ENCODE measurements at places on chromosomes 11 and 22.

DNA sequence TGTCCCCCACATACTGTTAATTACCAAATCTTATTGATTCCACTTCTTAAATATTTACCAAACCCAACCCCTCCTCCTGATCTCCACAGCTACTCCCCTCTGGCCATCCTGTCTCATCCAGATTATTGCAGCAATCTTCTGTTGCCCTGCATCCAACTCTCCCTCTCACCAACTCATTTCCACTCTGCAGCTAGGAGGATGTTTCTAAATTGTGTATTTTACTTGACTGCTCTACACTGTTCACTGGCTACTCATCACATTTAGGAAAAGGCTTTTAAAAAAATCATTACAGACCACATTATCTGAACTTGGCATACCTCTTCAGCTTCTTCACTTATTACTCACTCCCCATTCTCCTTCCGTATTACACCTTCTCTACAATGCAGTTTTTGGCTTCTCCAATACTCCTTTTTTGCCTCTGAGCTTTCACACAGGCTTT is 117.9 kb downstream of the ATG16L2 start:
- DNase-seq, result no peak

GRCh38 chr11:72347691-72348090 is 86.6 kb downstream of the CLPB start:
- no peak for DNase-seq

DNA sequence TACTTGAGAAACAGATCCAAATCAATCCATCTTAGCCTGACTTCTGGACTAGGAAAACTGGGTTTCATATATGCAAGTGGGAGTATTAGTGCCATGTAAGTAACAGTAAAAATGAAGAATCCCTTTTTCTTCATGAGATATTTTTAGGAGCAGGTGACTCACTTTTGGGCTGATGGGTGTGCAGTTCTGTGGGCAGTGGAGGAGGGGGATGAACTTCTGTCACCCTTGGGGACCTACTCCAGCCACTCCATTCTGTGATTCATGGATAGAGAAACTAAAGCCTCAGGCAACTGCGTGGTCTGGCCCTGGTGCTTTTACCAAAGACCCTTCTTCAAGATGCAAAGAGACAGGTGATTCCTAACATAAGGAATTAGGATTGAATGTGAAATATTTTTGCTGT is 208.6 kb upstream of the NARS2 start:
- DNase-seq, result no peak

GRCh38 chr11:103257360-103257759 is 148.1 kb downstream of the DYNC2H1 start:
- DNase-seq, result no peak

DNA sequence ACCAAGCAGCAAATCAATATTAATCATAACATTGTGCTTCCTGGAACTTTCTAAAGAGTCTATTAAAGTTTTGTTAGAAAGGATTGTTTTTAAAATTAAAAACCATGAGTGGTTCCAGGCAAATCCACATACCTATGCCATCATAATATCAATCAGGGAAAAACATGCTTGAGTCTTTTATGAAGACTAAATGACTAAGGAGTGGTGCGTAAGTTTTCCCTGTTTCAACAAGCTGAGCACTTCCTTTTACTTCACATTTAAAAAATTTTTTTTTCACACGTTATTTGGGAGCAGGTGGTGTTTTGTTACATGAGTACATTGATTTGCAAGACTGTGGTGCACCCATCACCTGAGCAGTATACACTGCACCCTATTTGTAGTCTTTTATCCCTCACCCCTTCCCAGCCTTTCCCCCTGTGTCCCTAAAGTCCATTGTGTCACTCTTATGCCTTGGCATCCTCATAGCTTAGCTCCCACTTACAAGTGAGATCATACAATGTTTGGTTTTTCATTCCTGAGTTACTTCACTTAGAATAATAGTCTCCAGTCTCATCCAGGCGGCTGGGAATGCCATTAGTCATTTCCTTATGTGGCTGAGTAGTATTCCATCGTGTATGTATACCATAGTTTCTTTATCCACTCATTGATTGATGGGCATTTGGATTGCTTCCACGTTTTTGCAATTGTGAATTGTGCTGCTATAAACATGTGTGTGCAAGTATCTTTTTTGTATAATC is 1190.3 kb upstream of the RAG2 start:
- DNase-seq, result no peak

GRCh38 chr11:14638561-14638960 is 5.0 kb upstream of the PDE3B start:
- DNase-seq, result no peak

GRCh38 chr11:71071736-71072509 is 180.5 kb downstream of the SHANK2 start:
- DNase-seq, result no peak

- no peak for DNase-seq
Measured at GRCh38 chr11:119316016-119316728, 758 bp downstream of the MCAM start.

DNA sequence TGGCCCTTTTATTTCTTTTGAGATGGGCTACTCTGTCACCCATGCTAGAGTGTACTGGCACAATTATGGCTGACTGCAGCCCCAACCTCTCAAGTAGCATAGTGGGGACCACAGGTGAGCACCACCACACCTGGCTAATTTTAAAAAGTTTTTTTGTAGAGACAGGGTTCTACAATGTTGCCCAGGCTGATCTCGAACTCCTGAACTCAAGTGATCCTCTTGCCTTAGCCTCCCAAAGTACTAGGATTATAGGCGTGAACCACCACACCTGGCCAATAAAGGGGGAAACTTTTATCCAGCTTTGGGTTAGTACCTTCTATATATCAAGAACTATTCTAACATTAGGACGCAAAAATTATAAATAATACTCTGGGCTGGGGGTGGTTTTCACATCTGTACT is 52.1 kb downstream of the MAPK1 start:
- DNase-seq, result no peak

DNA sequence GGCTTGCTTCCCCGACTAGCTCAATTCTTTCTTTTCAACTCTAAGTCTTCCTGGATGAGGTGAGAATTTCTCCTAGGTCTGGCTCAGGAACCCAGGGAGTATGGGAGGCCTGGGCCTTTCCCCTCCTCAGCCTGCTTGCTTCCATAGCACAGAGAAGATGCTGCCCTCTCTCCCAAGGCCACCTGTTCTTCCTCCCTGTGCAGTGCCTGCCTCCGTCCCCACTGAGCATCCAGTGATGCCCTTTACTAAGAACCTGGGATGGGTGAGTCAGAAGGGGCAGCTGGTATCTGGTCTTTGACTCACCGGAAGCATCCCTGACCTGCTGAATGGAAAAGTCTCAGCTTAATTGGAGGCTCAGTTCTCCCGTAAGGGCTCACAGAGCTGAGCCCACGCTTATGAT is 607.9 kb downstream of the BUD13 start:
- DNase-seq, result no peak

DNA sequence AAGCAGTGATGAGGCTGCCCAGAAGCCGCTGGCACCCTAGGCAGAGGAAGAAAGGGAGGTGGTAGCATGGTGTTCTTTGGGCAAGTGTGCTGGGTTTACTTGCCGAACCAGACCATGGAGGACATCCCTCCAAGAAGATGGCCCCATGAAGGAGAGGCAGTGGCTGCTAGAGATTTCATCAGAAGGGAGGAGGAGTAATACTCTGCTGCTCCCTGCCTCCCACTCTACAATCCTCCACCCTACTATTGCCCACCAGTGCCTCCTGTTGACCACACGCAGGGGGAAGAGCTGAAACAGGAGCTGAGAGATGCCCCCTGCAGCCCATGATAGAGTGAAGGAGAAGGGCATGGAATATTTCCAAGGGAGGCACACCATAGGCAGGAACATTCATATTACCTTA is 51.0 kb upstream of the PRSS23 start:
- no peak for DNase-seq

DNA sequence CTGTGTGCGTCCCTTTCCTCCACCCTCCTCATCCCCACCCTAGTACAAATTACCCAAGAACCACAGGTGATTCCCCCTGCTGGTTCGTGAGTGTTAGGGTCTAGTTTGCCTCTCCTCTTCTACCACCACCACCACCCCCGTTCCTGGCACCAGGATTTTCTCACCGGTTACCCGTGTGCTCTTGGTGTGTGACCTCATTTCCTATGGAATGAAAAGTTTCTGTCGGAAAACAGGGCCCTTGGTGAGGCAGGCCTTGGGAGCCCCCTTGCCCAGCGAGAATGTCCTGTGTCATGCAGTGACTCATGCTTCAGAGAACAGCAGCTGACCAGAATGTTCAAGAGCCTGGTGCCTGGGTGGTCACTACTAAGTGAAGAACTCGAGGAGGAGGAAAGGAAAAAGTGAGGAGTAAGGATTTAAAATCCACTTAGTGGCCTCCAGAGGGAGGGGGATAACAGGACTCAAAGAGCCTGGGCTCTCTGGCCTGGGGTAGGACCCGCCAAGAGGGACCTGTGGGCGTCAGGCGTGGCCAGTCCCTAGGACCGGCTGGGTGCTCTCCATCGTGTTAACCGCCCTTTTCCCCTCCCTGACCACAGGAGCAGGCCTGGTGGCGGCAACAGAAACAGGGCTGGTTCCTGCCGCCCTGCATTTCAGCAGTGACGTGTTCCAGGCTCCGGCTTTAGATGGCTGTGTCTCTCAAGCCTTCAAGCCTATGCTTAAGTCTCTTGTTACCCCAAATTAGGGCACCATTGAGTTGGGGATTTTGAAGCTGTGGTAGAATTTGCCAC is 30.2 kb downstream of the C22orf31 start:
- DNase-seq, result no peak

All from activated gamma-delta T cell treated with anti-CD3 and anti-CD28 coated beads, Interleukin-2, amount 50 U/mL, for 16 hours (primary cell).